ENCODE measurements at places on chromosomes 12 and 14.

GRCh38 chr12:43115441-43116160, 436.4 kb downstream of the ADAMTS20 start:
- no peak for DNase-seq

- peak; percentile 49 for DNase-seq
These were observed 15.0 kb upstream of the ORAI1 start for GRCh38 chr12:121611306-121611705.

- no peak for DNase-seq
These were observed 1098.7 kb downstream of the BCL11B start for GRCh38 chr14:98173305-98173704.

- no peak for DNase-seq
These were observed 15.7 kb upstream of the FIGNL2 start for GRCh38 chr12:51863933-51864832.

- DNase-seq: peak; percentile 83
These were observed 843 bp upstream of the NUAK1 start for GRCh38 chr12:106139422-106140171.

- DNase-seq: no peak
These were observed 170.2 kb downstream of the BCAT1 start for GRCh38 chr12:24778486-24779304.

- DNase-seq: no peak
These were observed 19.8 kb upstream of the PZP start for GRCh38 chr12:9227950-9228349.

DNA sequence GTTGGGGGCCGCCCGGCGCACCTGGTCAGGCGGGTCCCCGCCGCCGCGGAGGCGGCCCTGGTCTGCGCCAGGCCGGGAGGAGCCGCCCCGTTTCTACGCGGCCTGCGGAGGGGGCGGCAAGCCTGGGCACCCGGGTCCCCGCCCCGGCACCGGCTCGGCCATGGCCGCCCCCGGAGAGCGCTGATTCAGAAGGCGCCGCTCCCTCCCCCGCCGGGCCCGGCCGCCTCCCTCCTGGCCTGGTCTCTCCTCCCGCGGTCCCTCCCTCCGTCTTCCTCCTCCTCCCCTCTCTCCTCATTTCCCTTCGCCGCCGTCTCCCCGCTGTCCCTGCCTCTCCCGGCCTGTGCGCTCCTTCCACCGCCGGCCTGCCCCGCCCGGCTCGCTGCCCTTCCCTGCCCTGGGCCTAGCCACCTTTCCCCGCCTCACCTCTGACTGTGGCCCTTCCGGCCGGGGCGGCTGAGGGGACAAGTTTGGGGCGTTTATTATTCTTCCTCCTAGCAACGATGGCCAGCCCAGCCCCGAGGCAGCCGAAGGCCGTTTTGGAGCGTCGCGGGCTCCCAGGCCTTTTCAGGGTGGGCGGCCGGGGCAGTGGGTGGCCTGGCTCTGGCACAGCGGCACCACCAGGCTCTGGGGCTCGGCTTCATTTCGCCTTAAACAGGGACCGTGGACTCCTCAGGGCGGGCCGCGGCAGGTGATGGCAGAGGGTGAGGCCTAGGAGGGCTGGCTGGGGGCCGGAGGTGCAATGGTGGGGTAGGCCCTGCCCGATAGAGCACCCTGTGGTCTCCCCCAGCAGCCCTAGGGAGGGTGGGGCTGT, 768 bp downstream of the CEP170B start:
- peak; percentile 91 for DNase-seq

DNA sequence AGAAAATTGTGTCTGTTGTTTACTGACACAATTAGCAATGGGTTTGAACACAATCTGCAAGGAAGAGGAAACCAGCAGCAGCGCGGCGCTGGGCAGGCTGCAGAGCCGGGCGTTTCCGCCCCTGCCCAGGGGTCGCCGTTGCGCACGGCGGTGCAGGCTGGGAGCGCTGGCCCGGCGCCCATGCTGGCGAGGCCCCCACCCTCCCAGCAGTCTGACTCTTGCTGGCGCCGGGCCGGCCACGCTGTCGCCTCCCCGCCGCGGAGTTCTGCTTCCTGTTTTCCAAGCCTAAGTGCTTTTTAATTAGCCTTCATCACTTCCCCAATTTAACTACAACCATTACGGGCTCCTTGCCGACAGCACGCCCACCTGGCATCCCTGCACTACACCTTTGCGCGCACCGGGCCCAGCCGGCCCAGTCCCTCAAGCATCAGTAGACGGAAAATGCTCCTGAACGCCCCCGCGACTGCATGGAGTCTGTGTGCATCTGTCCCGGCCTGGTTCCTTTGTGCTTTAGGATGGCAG, 212.1 kb downstream of the GXYLT1 start:
- DNase-seq: no peak

- DNase-seq: peak; percentile 24
These were observed 35.8 kb downstream of the ATP2A2 start for GRCh38 chr12:110316861-110317260.

DNA sequence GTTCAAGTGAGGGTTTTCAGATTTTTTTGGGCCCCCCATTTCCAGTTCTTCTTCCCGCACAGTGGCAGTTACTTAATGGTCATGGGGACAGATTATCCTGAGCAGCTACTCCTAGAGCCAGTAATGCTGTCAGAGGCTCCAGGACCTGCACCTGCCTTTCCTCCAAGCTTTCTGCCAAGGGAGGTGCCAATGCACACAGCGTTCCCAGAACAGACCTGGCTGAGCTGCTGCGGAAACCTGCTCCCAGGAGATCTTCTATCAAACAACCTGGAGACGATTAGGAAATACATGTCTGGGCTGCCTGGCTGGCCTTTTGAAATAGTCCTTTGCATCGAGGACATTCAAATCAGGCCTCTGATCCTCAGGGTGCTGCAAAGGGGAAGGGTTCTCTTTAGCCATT, 120.9 kb downstream of the SLC8A3 start:
- no peak for DNase-seq

Measured in H54 (cell line).